ENCODE measurements at places on chromosomes 4 and X.

- no peak for DNase-seq
Measured at GRCh38 chrX:24493740-24494581, 28.9 kb downstream of the PDK3 start.

GRCh38 chr4:13540446-13541175, 3.7 kb downstream of the NKX3-2 start:
- no peak for DNase-seq

GRCh38 chr4:168998596-168998995, 11.5 kb downstream of the CBR4 start:
- DNase-seq, result no peak

GRCh38 chr4:188683571-188683970, 544.3 kb downstream of the TRIML1 start:
- no peak for DNase-seq

DNA sequence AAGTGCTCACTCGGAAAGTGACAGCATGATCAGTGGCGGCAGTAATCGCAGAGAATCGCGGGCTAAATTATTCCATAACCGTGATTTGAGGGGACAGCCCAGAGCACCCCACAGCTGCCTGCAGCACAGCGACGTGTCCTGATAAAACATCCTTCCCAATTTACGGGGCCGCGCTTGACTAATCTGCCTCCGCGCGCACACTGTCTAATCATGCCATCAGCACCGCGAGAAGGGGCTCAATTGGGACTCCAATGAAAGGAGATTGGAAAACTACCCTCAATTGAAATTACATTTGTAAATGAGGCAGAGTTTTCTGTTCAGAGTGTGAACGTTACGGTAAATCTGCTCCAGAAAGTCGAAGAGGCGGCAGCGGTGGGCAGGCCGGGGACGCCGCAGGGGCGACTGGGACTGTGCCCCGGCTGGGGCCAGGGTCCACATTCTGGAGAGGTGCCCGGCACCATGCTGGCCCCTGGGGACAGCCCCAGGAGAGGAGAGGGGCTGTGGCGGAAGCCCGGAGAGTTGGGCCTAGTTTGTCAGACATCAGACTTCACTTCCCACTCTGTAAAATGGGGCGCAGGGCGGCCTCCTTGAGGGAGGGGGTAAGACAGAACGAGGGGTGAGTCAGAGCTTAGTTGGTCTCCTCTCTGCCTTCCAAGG, 107.7 kb downstream of the FAM53A start:
- DNase-seq, result no peak

DNA sequence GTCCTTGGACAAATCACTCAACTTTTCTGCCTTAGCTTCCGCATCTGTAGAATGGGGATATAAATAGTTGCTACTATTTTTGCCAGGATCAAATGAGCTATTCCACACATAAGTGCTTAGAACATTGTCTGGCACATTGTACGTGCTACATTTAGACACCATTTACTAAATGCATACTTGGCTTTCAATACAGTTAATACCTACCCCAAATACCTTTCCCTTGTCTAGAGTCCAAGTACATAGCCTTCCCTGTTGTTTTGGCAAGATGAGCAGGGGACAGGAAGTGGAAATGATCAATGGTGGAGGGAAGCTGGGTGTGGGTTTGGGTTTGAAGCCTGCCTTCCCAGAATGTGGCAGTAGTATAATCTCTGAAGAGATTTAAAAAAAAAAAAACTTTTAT, 82.0 kb downstream of the CHRDL1 start:
- no peak for DNase-seq

DNA sequence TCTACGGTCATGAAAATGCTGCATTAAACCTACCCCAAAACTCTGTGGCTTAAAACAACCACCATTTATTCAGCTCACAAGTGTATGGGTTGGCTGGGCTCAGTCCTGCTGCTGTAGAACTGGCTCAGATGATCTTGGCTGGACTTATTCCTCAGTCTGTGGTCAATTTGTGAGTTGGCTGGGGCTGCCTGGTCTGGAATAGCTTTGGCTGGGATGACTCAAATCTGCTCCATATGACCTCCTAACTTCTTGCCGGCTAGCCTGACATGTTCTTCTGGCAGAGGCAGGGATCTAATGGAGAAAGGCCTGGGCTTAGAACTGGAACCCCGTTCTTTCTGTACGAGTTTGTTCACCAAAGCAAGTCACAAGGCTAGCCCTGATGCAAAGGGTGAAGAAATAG, 71.7 kb downstream of the CFAP299 start:
- peak; percentile 63 for DNase-seq

GRCh38 chr4:64625438-64625837, 216.2 kb upstream of the TECRL start:
- no peak for DNase-seq

DNA sequence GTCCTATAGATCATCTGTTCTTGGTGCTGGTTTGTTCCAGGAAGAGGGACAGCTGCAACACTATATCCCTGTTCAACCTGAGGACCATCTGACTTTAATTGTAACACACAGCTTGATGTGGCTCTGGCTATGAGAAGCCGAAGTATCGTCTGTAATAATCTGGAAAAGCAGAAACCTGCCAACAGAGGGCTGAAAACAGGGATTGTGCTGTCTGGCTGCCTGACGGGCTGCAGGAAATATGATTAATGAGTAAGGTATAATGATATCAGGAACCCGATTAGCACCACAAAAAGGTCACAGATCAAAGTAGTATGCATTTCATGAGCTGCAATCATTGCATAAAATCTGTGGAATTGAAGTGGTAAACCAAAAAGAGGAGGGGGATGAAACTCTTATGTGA, 170.4 kb upstream of the MAB21L2 start:
- DNase-seq, result peak; percentile 42

DNA sequence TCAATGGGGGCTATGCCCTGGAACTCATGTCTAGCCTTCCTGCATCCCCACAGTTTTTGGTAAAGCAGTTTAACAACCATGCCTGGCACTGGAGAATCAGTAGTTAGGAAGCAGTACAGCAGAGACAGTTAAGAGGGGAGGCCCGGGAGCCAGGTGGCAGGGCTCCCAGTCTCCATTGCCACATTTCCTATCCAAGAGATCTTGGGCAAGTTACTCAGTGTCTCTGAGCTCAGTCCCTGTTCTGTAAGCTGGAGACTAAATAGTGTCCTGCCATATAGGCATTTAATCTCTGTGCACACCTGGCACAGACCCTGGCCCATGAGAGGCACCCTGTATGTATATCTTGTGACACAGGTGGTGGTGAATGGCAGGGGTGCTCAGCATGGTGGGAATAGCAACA, 156.1 kb upstream of the EOLA2 start:
- no peak for DNase-seq

Measured in iris pigment epithelial cell (primary cell).